Kidney capillary endothelial cell (primary cell): ENCODE measurements at places on chromosomes 4 and X.

DNA sequence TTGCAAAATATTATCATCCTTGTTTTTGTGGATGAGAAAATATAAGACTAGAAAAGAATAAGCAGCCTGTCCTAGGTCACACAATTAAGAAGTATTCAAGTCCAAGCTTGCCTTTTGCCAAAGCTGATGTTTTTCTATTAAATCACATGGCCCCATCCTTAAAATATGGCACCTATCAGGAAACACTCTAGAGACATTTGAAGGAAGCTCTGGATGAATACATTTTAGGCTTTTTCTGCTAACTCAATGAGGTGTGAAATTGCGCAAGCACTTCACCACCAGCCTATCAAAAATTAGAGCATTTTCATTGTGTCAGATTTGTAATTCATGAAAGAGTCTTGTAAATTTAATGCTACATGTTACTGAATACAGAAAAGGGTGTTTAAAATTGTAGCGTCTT, 251.1 kb upstream of the MAD2L1 start:
- DNase-seq = no peak

DNA sequence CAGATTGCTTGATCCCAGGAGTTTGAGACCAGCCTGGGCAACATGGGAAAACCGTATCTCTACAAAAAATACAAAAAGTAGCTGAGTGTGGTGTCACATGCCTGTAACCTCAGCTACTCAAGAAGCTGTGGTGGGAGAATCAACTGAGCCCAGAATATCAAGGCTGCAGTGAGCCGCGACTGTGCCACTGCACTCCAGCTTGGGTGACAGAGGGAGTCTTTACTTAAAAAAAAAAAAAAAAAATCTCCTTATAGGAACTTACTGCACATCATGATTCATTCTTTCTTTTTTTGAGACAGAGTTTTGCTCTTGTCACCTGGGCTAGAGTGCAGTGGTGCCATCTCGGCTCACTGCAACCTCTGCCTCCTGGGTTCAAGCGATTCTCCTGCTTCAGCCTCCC, 24.3 kb downstream of the UPF3B start:
- no peak for DNase-seq

DNA sequence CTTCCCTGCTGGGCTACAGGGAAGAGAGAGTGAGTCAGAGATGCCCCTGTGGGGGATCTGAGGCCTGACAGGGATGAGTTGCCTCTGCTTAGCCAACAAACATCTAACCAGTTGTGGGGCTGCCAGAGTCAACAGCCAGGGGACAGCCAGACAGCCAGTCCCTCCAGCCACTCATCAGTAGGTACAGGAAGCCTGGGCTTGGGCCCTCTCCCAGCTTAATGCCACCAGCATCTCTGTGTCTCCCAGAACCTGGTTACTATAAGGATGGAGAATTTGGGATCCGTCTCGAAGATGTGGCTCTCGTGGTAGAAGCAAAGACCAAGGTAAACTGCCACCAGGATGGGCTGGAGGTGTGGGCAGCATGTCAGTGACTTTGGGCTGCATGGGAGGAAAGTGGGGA, 17.3 kb upstream of the SASH3 start:
- DNase-seq = no peak

DNA sequence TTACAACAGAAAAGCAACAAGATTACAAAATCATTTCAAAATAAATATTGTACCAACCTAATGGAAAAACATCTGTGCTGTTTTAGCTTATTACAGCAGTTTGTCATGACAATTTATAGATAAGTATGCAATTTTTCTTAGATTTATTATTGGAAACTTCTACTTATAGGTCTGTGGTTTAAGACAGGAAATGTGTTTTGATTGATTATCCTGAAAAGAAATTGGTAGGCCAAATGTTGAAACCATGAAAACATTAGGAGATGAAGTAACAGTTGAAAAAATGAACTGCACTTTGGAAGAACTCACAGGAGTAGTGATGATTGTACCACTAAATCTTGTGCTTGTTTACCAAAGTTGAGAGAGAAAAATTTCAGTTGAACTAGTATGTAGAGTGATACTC, 162.2 kb upstream of the GIMD1 start:
- DNase-seq = no peak

DNA sequence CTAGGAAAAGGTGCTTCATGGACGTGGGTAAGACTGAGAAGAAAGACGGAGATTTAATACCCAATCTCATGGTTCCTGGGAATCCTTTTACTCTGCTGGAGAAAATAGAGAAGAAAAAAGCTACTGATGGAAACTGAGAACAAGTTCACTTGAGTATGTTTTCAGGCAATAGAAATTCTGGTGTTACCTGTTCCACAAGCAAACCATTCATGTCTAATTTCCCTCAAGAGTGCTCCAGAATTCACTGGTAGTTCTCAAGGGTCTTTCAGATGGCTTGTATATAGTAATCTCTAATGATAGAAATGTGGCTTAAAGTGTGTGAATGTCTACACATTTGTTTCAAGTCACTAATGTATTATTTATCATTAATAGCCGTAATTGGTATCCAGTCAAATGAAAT, 22.5 kb downstream of the SETD7 start:
- DNase-seq = no peak

GRCh38 chr4:86221002-86221401, 138.9 kb downstream of the MAPK10 start:
- DNase-seq = no peak

- no peak for DNase-seq
Observed at GRCh38 chrX:110692866-110693265, 102.8 kb downstream of the CHRDL1 start.

- DNase-seq = no peak
Observed at GRCh38 chrX:2811271-2811670, 17.5 kb upstream of the GYG2 start.

GRCh38 chr4:185933078-185933581, 121.1 kb upstream of the SORBS2 start:
- DNase-seq = peak; percentile 98

- no peak for DNase-seq
Observed at GRCh38 chrX:44303119-44303518, 40.4 kb downstream of the EFHC2 start.

GRCh38 chr4:146370841-146371240, 150.9 kb downstream of the SLC10A7 start:
- no peak for DNase-seq

- no peak for DNase-seq
Observed at GRCh38 chrX:123873956-123874355, 14.1 kb downstream of the XIAP start.

DNA sequence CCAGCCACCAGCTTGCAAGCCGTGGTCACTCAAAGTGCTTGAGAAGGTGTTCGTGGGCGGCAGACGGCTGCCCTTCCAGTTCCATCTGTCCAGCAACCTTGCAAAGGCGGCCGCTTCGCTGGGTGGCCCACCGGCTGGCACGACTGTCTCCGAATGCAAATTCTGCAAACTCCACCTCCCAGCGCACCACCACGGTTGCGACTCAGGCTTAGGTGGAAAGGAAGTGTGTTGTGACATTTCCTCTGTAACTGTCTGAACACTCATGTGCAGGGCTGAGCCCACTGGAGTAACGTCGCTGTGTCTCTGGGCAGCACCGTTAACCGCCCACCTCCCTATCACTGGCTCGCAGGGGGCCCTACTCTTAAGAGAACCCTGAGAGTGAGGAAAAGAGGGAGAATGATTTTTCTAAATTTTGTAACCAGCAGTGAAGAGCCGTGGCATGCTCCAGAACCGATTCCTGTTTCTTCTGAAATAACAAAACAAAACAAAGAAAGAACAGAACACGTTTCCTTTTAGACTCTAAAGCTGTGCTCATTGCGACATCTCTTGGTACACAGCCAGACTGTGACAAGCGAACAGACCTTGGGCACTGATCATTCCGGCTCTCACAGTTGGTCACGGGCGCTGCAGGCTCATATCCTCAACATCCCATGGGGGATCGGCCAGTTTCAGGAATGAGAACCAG, at the start of gene P2RY8:
TSS of gene P2RY8 (minus strand) at position 155 of the 685 bp plus-strand sequence. CDS start 70,627 bp downstream, outside the sequence.
- DNase-seq = peak; percentile 83

- DNase-seq = no peak
Observed at GRCh38 chrX:31353095-31353494, 281.3 kb upstream of the FTHL17 start.

DNA sequence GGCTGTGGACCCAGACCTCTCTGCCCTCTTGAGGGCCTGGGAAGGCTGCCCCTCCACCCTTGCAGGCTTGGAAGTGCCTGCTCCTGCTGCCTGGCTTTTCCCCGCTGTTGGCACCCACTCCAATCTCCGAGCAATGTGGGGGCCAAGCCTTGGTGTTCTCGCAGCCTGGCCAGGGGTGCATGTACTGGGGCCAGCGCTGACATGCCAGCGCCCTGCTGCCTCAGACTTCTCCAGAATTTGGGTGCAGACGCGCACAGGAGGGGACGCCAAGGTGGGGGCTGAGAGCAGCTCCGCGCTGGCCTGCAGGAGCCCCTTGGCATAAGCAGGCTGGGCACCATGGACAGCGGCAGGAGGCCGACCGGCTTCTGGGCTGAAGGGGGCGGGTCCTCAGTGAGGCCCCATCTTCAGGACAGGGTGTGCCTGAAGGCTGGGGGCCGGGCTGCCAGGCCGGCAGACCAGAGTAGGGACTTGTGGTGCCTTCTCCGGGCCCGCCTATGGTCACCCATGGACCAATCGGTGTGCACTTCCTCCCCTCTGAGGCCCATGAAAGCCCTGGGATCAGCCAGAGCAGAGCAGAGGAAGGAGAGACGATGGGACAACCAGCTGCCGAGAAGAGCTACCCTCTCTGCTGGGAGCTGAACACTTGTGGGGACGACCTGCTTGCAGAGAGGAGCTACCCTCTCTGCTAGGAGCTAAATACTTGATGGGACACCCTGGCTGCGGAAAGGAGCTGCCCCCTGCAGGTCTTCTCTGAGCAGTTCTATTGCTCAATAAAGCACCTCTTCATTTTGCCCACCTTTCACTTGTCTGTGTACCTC, 118.3 kb downstream of the DNAAF6 start:
- peak; percentile 0 for DNase-seq

GRCh38 chr4:175297965-175298565, 379.9 kb downstream of the ADAM29 start:
- DNase-seq = no peak

DNA sequence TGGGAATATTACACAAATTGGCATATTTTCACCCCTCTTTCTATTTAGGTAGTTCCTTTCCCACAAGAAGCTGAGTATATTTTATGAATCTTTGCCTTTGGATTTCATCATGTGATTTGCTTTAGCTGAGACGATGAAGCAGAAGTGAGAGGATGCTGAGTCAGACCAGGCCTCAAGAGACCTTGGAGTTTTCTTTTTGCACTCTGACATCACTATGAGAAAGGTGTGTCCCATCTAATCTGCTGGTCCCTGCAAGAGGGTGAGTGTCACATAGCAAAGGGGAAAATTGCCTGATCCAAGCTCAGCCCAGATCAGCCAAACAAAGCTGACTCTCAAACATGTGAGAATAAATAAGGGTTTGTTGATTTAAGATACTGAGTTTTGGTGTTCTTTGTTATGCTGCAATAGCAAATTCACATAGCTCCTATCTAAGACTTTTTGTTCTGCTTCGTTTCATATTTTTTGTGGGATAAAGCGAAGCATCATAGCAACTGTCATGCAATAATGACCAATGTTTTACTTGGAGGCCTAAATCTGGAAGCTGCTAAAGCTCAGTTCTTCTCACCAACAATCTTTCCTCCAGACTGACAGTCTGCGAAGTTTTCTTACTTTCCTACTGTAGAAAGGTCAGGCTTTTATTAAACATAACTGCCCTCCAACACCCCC, 176.9 kb downstream of the PDHA2 start:
- DNase-seq = peak; percentile 24

- no peak for DNase-seq
Observed at GRCh38 chr4:36303426-36304137, 22.2 kb downstream of the DTHD1 start.

- DNase-seq = no peak
Observed at GRCh38 chrX:121365572-121366161, 318.3 kb downstream of the GLUD2 start.

GRCh38 chr4:53169695-53170617, 195.9 kb downstream of the SCFD2 start:
- no peak for DNase-seq

- DNase-seq = no peak
Observed at GRCh38 chrX:155242300-155242699, 22.0 kb downstream of the RAB39B start.
